Hepatocyte (in vitro differentiated cells): ENCODE measurements at places on chromosomes 13 and 19. TPM values are rescaled to one million over a fixed set of nuclear protein-coding genes. Genes with fewer than 3 reads are reported as not detected.

The CLEC11A gene
- total RNA-seq = 27.6 and 30.3 TPM in 2 replicates

The IFI30 gene
- total RNA-seq = 95.7 and 133 TPM in 2 replicates

The STOML3 gene
- not detected in 2 replicates for total RNA-seq

The IZUMO2 gene
- total RNA-seq = not detected in 2 replicates

The ZNF492 gene
- total RNA-seq = not detected in 2 replicates

The PEAK3 gene
- total RNA-seq = not detected in 2 replicates

The ZNF208 gene
- not detected in 2 replicates for total RNA-seq

The UCHL3 gene
- 42.0 and 42.3 TPM in 2 replicates for total RNA-seq

The ZNF560 gene
- total RNA-seq = not detected in 2 replicates

The SPINT2 gene
- total RNA-seq = 508 and 590 TPM in 2 replicates

The EPS8L1 gene
- 20.5 and 25.7 TPM in 2 replicates for total RNA-seq

The SMAD9 gene
- 5.8 and 6.6 TPM in 2 replicates for total RNA-seq

The GIPR gene
- total RNA-seq = 1.8 and 2.7 TPM in 2 replicates
